ENCODE measurements at places on chromosomes 1 and 21. TPM values are rescaled to one million over a fixed set of nuclear protein-coding genes. Genes with fewer than 3 reads are reported as not detected.

The DISP3 gene
- total RNA-seq = 0.49 TPM

GRCh38 chr1:36864182-36864822 lies 170.0 kb downstream of the GRIK3 start:
- no peaks in the 10 kb centered on the region for H3K4me1 ChIP-seq
- DNase-seq = no peak
- no peaks in the 10 kb centered on the region for H3K27me3 ChIP-seq
- H3K4me3 ChIP-seq = no peak overlapping the region
- no peak overlapping the region for H3K27ac ChIP-seq

The RGSL1 gene
- not detected for total RNA-seq

- H3K36me3 ChIP-seq = no peaks in the 10 kb centered on the region
- no peak overlapping the region for H3K4me3 ChIP-seq
- H3K27ac ChIP-seq = no peak overlapping the region
- peaks cover 2% of the 10 kb centered on the region for H3K27me3 ChIP-seq
These were observed 55.5 kb upstream of the GALNT2 start for GRCh38 chr1:230011333-230012092.

DNA sequence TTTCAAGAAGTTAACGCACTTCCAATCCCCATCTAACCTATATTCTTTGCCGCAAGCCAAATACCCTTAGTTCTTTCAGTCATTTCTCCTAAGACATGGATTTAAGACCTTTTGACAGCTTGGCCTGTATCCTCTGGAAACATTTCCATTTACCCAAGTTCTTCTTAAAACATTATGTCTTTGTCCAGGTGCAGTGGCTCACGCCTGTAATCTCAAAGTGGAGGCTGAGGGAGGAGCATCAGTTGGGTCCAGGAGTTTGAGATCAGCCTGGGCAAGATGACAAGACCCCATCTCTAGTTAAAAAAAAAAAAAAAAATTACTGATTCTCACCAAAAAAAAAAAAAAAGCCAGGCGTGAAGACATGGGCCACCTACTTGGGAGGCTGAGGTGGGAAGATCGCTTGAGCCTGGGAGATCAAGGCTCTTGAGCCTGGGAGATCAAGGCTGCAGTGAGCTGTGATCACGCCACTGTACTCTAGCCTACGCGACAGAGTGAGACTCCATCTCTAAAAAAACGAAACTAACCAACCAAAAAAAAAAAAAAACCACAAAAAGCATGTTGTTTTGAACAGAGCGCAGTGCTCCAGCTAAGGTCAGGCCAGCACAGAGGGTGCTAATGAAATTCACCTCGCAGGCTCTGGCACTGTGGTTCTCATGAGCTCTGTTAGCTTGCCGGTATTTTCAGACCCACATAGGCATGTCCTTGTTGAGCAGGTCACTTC lies 36.0 kb downstream of the NUAK2 start:
- no peak for DNase-seq
- H3K4me3 ChIP-seq = no peak overlapping the region

GRCh38 chr1:53705446-53706096 lies 33.4 kb downstream of the GLIS1 start:
- H3K36me3 ChIP-seq = no peaks in the 10 kb centered on the region
- no peak overlapping the region for H3K4me3 ChIP-seq

- peaks cover 9% of the 10 kb centered on the region for H3K4me1 ChIP-seq
- DNase-seq = peak; percentile 86
- H3K4me3 ChIP-seq = peak overlapping the region; percentile 81
- no peaks in the 10 kb centered on the region for H3K36me3 ChIP-seq
- no peaks in the 10 kb centered on the region for H3K27me3 ChIP-seq
These were observed 728 bp downstream of the OTUD7B start for GRCh38 chr1:150009604-150010392.
